ENCODE measurements at places on chromosomes 2 and 18.

- DNase-seq, result peak; percentile 27
Measured at GRCh38 chr2:25494616-25495015, 152.9 kb upstream of the DNMT3A start.

- peak; percentile 79 for DNase-seq
Measured at GRCh38 chr18:12038639-12039539, 54.8 kb upstream of the ANKRD62 start.

DNA sequence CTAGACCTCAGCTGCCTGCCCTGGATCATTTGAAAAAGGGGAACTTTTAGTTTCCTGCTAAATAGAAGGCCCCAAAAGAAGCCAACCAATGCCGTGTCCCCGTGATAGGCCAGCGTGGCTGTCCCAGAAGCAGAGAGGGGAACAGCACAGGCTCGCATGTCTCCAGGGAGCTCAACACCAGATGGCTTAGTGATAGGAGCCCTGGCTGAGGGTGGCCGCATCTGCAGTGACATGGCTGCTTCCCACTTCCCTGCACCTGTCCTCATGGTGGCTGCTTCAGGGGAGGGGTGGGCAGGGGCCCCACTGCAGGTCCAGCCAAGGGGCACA, 79.6 kb downstream of the MBP start:
- DNase-seq, result no peak

DNA sequence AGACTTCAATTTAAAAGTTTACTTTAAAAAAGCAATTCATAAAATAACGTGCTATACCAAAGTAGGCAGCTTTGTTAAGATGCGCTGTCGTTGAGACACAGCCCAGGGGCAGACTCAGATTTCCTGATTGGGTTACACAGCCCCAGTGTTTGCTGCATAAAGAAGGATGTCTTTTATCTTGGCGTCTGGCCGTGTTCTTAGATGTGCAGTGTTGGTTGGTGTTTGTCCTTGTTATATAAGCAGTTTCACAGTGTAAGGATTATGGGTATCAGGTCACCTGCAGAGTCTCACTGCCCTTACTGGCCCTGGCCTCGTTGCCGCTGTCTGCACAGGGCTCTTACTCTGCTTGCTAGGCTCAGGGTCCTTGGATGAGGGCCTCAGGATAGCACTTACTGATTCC, 108.5 kb downstream of the WDSUB1 start:
- DNase-seq, result no peak

DNA sequence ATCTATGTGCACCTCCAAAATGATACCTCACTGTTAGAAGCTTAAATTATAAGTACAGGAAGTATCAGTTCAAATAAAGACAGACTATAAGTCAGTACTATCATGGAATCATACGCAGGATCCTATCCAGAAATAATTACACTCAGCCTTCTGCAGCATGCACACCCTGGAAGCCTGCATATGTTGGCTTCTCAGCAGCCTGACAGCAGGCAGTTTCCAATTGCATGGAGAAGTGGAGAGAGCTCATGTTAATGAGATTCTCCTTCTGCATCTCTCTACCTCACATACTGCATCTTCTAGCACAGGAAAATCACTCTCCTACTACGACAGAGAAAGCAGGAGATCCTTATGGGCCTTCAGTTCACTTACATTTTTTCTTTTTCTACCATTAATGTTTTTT, 20.5 kb downstream of the NR4A2 start:
- no peak for DNase-seq

- DNase-seq, result peak; percentile 84
Measured at GRCh38 chr18:394987-395362, 105.5 kb downstream of the COLEC12 start.

- no peak for DNase-seq
Measured at GRCh38 chr2:67124531-67124930, 272.6 kb upstream of the ETAA1 start.

GRCh38 chr2:194591192-194591591, 1065.8 kb upstream of the SLC39A10 start:
- no peak for DNase-seq

GRCh38 chr2:231597014-231597611, 4.4 kb downstream of the TEX44 start:
- DNase-seq, result peak; percentile 62

GRCh38 chr18:28163201-28163775, 13.6 kb downstream of the CDH2 start:
- DNase-seq, result peak; percentile 80

GRCh38 chr2:112277596-112278220, 2.3 kb downstream of the ZC3H6 start:
- DNase-seq, result no peak

DNA sequence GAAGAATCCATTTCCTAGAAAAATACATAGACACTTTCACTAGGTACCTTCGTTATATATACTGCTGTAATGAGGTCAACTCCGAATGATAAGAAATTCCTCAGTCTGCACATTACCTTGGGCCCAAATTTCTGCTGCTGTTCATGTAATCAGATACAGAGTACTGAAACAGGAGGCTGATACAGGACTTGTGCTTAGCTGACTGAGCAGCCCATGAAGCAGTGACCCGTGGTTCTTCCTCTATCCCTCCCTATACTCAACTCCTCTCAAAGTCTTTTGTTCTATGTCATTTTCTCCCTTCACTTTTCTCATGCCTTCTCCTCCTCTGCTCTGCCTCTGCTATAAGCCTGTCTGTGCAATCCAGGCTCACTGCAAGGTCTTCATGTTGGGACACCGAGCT, 57.5 kb upstream of the ST8SIA5 start:
- DNase-seq, result no peak

DNA sequence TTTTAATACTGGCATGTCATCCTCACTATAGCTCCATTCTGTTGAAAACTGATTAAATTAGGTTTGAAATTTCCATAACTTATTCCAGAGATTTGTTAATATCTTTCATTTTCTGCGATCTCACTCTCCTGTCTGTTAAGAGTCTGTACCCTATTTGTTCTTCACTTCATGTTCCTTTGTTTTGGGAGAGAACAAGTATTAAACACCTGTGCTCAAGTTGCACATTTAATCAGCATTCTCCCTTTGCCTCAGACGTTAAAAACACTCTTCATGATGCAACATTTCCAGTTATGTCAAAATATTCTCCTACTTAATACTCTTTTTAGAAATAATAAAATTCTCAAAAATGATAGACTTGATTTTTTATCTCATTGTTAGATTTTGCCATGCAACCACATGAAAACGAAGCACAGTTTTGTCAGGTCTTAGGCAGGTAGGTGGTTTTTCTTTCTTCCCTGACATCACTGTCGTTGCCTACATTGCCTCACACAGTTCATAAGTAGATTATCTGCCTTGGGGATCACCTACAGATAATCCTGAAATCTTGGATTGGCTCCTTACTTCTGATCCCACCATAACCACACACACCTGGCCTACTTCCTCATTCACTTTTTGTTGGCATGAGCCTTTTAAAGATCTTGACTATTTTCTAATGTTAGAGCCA, 109.9 kb downstream of the GAREM1 start:
- no peak for DNase-seq

GRCh38 chr2:190860985-190861680, 19.5 kb upstream of the GLS start:
- DNase-seq, result peak; percentile 44

DNA sequence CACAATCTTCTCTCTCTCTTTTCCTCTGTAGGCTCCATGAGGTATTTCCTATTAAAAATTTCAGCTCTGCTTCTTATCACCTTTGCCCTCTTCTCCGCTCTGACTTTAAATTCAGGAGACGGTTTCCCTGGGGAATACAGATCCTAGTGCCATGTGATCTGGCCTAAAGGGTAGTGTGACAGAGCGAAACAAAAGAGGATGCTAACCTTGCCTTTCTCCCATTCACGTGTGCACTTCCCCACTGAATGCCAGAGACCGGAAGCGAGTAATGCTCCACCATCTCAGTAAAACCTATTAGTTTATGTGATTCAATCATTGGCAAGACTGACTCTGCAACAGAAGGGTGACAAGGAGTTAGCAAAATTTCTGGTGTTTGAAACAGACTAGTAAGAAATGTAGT, 358.3 kb downstream of the ZNF521 start:
- DNase-seq, result no peak

GRCh38 chr18:43786893-43787292, 509.6 kb upstream of the SYT4 start:
- no peak for DNase-seq

GRCh38 chr2:96245609-96246390, 20.0 kb downstream of the TMEM127 start:
- peak; percentile 81 for DNase-seq

DNA sequence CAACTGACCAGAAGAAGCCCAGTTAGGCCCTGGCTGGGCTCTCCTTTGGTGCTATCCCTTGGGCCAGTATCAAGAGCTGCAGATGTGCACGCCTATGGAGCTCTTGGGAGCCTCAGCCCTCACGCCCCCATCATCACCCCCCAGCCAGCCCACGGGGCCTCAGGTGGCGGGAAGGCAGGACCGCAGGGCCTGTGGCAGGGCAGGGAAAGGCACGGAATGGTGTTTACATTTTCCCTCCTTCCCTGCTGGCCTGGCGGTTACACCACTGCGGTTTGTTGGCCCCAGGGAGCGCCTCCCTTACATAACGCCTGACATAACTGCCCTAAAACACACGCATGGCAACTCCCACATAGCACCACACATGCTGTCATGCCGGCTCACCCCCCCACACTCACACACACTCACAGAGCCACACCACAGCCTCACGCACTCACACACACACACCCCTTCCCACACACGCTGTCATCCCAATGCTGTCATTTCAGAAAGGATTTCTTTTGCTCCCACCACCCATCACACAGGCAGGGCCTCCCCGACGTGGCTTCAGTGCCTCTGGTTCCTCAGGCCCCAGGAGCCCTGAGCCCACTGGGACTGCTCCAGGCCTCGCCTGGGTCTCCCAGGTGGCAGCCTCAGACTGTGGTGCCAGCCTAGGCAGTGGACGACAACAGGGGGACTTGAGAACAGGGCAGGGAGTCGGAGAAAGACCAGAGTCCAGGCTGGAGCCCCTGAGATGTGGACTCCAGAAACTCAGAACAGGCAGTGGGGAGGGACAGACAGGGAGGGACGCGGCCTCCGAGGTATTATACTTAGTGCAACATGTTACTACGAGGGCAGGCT, 15.7 kb downstream of the ZFP36L2 start:
- DNase-seq, result peak; percentile 80

DNA sequence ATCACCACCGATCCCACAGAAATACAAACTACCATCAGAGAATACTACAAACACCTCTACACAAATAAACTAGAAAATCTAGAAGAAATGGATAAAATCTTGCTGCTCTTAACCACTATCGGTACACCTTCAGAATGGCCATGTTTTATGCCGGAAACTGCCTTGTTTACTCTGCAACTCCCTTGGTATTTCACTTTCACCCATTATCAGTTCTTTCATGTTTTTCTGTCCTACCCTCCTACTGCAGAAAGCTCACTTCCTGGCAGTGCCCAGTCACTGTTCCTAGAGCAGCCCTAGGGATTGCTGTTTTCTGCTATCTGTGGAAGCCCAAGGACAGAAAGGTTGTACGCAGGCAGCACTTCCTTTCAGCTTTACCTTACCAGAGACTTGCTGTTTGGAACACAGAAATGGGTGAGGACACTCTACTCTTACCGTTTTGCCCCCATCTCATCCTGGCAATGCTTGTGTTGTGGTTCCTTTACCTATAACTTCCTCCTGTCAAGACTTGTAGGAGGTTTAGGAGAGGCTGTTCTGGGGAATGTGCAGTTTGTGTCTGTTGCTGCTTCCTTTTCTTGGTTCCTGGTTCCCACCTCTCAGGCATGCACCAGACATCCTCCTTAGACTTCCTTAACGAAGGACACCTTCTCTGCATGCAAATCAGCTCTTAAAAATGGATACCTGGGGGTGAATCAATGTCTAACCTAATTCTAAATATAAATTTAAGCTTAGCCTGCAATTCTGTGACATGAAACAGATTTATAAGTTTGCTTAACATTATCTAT, 394.4 kb downstream of the SPAG16 start:
- DNase-seq, result no peak

DNA sequence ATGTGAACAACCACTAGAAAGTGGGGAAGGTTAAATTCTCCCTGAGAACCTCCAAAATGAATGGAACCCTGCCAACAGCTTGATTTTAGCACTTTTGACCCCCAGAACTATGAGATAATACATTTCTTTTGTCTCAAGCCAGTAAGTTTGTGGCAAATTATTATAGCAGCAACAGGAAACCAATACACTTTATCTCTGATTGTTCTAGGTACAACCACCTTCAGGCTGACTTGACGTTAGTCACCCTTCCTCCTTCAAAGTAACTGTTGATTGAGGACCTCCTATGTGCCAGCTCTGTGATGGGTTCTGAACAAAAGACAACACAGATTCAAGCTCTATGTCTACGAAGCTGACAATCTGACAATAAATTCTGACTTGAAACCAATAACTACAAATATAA, 318.9 kb downstream of the NCKAP5 start:
- DNase-seq, result no peak

- DNase-seq, result no peak
Measured at GRCh38 chr2:61948661-61949457, 43.4 kb downstream of the COMMD1 start.

DNA sequence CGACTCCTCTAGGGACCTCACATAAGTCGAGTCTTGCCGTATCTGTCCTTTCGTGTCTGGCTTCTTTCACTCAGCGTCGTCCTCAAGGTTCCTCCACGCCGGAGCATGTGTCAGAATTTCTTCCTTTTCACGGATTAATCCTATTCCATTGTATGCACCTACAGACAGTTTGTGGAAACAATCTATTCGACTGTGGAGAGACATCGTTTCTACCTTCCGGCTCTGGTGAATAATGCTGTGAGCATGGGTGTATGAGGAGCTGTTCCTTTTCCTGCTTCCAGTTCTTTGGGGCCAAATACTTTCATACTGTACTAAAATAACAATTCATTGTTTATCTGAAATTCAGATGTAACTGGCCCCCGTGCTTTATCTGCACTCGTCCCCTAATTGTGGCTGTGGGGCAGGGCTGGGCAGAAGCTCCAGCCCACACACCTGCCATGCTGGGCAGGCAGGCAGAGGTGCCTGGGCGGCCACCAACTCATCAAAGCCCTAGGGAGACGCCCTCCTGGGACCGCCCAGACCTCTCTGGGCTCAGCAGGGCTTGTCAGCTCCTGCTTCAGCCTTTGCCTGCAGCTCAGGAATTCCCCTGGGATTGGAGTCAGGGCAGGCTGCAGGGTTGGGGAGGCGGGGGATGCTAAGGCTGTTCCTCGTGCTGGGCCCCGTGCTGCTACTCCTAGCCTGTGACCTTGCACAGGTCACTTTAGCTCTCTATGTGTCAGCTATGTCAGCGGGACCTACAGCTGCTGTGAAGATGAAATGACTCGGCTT, 14.5 kb downstream of the GPC1 start:
- DNase-seq, result peak; percentile 13

Data from fibroblast of pulmonary artery (primary cell).